Cortex of kidney (tissue), 1 donor: ENCODE measurements at places on chromosomes 7 and 10.

GRCh38 chr10:110825508-110825907, 46.2 kb upstream of the PDCD4 start:
- no peak for DNase-seq

- DNase-seq: no peak
These were observed 11.1 kb upstream of the EMX2 start for GRCh38 chr10:117531371-117532002.

- DNase-seq: no peak
These were observed 470.7 kb downstream of the DNAJB6 start for GRCh38 chr7:157807510-157807909.

DNA sequence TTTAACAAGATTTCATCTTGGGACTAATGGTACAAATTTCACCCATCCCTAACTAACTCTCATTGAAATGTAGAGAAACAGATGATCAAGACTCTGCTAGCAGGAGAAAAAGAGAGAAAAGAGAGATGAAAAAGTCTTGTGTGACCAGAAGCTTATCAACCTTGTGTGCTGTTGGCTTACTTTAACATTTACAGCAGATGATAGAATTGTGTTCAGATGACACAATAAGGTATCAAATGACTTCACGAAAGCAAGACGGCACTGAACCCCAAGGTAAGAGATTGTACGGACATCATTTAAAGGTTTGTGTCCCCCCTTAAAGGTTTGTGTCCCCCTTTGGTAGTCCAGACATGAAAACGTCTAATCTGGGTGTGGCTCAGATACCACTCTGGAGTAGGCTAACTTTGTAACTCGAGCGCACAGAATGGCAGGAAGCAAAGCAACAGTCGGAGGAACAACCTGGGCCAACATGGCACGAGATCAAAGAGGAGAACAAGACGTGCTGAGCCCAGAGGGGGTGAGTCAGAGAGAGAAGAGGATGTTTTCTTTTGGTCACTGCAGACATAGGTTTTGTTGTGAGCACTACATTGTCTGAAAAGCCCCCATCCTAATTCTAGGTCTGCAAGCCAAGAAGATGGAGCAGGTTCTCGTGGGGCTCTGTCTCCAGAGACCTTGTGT, 10.4 kb upstream of the LMBR1 start:
- DNase-seq: no peak

GRCh38 chr10:33507662-33508425, 173.4 kb upstream of the NRP1 start:
- DNase-seq: no peak
